ENCODE measurements at places on chromosomes 2 and 18.

DNA sequence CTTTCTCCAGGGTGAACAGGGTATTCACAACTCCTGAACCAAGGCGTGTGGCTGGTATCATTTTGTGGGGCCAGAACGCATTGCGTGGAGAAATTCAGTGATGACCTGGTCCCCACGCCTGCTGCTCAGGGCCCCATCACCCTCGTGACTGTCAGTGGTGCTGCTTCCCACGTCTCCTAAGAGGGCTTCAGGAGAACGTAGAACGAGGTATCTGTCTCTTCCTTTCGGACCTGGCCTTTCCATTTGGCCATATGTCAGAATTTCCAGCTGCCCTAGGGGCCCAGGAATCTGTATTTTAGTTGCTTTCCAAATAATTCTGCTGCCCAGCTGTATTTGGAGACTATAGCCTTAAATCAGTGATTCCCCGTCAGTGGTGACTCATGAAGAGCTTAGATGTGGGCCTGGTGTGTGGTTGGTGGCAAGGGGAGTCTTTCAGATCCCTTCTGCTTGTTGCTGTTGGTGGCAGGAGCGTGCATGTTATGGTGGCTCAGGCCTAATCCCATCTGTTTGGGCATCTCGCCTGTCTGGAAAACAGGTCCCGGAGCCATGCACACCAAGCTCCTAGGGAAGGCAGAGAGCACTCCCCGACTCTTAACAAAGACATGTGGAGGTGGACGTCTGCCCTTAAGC, 56.4 kb downstream of the NPAS2 start:
- DNase-seq, result no peak

DNA sequence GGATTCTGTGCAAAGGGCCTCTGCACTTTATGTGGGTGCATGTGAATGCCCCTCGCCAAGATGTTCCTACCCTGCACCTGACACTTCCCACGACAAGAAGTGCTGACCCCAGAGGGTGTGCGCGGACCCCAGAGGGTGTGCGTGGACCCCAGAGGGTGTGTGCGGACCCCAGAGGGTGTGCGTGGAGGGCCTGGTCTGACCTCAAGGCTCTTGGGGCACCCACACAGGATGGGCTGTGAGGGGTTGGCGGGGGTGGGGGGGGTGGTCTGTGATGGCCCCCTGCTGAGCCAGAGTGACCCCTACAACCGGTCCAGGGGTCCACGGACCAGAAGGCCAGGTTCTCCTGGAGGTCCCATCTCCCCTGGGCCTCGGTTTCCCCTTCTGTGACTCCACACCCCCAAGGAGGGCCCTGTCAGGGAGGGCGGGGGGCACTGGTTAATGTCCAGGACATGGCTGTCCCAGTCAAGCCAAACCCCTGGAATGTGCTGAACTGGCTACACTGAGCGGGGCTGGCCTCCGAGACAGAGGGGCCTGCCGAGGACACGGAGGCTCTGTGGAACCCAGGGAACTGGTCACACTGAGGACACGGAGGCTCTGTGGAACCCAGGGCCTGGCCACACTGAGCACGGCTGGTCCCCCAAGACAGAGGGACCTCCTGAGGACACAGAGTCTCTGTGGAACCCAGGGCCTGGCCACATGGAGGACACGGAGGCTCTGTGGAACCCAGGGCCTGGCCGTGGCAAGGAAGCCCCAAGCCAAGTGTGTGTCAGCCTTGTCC, 3.1 kb downstream of the NEU4 start:
- peak; percentile 55 for DNase-seq

- no peak for DNase-seq
Observed at GRCh38 chr2:187188783-187189631, 259.0 kb downstream of the CALCRL start.

GRCh38 chr2:207130958-207131521, 34.7 kb downstream of the KLF7 start:
- DNase-seq, result no peak

- no peak for DNase-seq
Observed at GRCh38 chr2:128306081-128306930, 12.4 kb downstream of the HS6ST1 start.

DNA sequence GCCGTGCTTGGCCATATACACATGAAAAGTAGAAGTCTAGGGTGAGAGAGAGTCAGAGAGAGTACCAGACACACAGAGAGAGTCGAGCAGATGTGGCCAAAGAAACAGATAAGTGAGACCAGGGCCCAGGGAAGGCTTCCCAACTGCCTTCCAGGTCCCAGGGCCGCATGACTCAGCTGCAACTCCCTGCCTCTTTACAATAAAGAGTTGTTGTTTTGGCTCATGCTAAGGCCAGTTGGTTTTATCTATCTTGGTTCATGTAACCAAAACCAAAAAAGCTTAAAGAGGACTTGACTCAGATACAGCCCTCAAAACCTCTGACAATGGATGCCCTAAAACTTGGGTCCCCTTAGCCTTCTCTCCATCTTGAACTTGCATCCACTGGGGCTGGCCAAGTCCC, 36.9 kb downstream of the REEP1 start:
- peak; percentile 21 for DNase-seq

- no peak for DNase-seq
Observed at GRCh38 chr18:7941533-7941932, 374.4 kb downstream of the PTPRM start.

- DNase-seq, result no peak
Observed at GRCh38 chr2:231614559-231615057, 21.9 kb downstream of the TEX44 start.

GRCh38 chr2:174573621-174574081, 24.0 kb downstream of the WIPF1 start:
- DNase-seq, result no peak

- no peak for DNase-seq
Observed at GRCh38 chr18:61948846-61949438, 56.1 kb upstream of the RNF152 start.

DNA sequence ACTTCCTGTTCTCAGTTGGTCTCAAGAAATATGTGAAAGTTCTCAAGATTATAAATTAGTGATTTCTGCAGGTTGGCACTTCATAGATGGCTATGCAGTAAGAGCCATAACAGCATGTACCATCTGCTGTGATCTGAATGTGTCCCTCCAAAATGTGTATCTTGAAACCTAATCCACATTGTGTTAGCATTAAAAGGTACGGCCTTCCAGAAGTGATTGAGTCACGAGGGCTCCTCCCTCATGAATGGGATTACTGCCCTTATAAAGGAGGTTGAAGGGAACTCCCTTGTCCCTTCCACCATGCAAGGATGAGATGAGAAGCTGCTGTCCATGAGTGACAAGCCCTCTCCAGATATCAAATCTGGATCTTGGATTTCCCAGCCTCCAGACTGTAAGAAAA, 45.0 kb downstream of the METTL4 start:
- DNase-seq, result no peak

DNA sequence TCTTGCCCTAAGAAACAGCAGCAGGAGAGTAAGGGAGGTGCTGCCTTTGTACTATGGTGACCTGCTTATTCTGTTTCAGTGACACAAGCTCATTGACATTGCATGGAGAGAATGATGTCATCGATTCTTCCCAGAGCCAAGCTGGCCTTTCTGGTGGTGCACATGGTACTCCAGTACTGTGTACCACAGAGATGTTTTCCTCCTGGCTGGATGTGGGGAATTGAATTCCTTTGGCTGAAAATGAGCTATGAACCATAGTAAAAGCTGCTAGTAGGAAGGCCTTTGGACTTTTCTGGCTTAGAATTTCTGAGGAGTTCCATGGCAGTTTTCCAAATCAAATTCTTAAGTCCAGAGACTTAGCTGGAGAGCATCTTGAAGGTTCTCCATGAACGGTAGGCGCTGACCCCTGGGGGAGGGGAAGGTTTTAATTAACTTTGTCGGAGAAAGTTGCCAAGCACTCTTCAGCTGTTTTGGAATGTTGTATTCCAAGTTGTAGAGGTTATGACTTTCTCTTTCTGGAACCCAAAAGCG, 17.1 kb upstream of the B3GNT2 start:
- no peak for DNase-seq

DNA sequence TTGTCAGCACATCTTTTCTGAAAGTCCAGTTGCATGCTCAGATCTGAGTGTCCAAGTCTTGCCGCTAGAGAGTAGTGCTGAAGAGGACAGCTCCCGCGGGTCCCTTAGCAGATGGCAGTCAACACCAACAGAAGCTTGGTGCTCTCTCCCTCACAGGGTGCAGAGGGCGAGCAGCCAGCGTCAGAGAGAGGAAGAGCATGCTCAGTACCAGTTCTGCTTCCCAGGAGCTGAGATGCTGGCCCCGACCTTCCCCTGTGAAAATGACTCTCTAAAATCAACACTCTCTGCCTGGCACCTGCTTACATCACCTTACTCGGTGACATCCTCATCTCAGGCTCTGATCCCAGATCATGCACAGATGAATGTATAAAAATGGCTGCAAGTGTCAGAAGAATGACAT, 86.0 kb upstream of the TWIST2 start:
- DNase-seq, result no peak

GRCh38 chr2:52968043-52968442, 799.6 kb upstream of the CHAC2 start:
- no peak for DNase-seq

DNA sequence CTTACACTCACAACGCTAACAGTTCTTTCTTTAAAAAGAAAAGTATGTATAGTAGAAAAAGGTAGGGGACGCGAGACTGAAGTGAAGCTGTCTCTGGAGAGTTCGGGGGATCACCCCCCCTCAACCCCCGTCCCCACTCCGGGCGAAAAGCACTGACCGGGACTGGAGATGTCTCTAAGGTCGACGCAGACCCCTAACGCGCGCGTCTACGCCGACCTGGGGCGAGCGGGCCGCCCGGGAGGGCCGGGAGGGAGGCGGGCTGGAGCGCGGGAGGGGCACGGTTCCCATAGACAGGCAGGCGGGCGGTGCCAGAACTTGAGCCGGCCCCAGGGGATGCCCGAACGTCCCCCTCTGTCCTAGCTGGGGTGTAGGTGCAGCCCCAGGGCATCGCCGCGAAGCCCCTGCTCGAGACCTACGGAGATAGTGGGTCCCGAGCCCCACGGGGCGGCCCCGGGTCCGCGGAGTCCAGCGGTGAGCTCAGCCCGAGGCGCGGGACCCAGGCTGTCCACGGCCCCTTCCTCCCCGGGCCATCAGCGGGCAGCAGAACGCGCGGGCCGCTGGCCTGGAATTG, 82.2 kb downstream of the CHRNA1 start:
- peak; percentile 81 for DNase-seq

DNA sequence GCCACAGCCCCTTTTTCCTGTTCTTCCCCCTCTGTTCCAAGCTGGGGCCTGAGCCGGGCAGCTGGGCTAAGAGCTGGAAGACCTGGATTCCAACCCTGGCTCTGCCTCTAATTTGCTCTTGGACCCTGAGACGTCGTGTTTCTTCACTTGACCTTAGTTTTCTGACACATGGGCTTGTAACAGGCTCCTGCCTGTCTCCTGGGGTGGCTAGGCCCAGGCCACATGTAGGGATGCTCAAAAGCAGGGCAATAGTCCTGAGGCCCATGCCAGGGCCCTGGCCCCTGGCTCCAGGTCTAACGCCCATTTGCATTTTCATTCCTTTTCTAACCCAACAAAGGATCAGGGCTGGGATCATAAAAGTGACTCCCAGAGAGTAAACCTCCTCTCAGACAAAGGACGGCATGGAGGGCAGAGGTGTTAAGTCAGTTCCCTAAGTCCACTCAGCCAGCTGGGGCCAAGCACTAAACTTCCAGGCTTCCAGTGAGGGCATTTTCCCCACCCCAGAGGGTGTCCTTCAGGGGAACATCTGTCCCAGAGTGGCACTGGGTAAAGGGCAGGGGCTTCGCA, 16.6 kb upstream of the DNMT3A start:
- no peak for DNase-seq

GRCh38 chr18:13247506-13247905, 28.9 kb downstream of the LDLRAD4 start:
- no peak for DNase-seq

DNA sequence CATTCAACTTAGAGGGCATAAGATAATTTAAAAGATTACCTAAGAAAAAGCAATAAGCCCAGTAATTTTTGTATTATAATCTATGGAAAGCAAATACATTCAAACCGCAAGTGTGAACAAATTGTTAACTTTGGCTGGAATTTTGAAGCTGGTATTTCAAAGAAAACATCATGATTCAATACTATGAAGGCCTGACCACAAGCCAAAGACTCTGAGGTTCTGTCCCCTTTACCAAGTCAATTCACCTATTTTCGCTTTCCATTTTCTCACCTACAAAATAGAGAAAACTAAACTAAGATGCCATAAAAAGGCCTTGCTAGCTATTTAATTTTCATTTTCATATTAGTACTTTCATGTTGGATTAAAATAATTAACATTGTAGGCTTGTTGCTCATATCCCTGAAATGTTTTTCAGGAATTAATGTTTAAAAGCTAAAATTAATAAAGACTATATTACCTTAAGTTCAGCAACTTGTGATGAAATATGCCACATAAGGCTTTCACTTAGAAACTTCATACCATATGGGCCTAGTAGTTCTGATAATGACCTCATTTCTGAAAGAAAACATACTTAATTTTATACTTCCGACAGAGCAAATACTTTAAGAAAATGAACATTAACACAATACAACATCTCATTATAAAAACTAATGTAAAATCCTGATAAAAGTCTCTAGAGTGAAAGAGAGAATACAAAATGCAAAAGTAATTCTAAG, 85.7 kb upstream of the FRZB start:
- no peak for DNase-seq

DNA sequence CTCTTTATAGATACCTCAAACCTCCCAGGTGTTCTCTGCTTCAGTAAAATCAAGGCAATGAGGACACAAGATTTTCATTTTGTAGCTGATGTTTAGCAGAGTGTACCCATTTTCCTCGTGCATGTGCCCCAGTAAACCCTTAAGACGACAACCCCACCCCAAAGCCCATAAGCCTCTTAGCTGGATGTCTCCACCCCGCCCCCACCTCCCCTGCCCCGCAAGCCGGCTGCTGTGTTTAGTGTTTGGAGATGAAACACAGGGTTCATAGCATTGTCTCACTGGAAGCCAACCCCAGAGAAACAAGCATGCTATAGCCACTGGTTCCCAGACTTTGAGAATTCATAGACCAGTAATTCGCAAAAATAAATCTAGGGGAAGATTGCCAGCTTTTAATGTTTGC, 5.8 kb upstream of the SAG start:
- DNase-seq, result no peak

DNA sequence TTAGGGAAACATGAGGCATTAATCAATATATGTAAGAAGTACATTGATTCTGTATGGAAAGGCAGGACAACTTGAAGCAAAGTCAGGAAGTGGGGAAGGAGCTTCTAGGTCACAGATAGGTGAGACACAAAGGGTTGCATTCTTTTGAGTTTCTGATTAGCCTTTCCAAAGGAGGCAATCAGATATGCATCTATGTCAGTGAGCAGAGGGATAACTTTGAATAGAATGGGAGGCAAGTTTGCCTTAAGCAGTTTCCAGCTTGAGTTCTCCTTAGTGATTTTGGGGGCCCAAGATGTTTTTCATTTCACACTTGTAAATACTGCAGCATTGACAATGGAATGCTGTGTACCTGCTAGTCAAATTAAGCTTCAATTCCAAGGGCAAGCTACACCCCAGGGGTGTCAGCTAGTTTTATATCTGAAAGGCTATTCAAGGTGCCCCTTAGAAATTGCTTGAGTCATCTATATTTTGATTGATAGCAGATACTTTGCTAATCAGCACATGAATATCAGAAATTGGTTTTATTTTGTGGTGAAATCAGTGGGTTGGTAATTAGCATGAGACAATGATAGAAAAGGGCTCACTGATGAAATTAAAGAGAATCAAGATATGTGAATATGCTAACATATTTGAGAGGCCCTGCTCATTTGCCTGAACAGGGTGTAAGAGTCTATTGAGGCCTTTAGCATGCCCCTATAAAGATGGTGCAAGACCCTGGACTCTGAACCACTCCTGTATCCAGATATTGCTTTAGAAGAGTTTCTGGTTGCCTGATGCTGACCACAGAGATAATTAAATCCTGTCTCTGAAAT, 131.5 kb downstream of the TMEM17 start:
- DNase-seq, result no peak

Data from activated CD8-positive, alpha-beta memory T cell treated with anti-CD3 and anti-CD28 coated beads for 24 hours (primary cell).